ENCODE measurements at places on chromosomes 7 and 10. TPM values are rescaled to one million over a fixed set of nuclear protein-coding genes. Genes with fewer than 3 reads are reported as not detected.

- no peaks in the 10 kb centered on the region for H3K36me3 ChIP-seq
- DNase-seq: no peak
- H3K4me3 ChIP-seq: no peak overlapping the region
- no peak overlapping the region for H3K27ac ChIP-seq
- peaks cover 4% of the 10 kb centered on the region for H3K4me1 ChIP-seq
Measured at GRCh38 chr7:95427914-95428516, 6.8 kb downstream of the PON2 start.

- DNase-seq: no peak
- H3K27ac ChIP-seq: no peak overlapping the region
- peaks cover 4% of the 10 kb centered on the region for H3K27me3 ChIP-seq
- no peak overlapping the region for H3K4me3 ChIP-seq
- H3K36me3 ChIP-seq: no peaks in the 10 kb centered on the region
Measured at GRCh38 chr7:103856929-103857328, 132.5 kb downstream of the RELN start.

GRCh38 chr7:12865593-12865992 is 178.2 kb downstream of the ARL4A start:
- no peak overlapping the region for H3K4me3 ChIP-seq
- DNase-seq: no peak
- H3K36me3 ChIP-seq: no peaks in the 10 kb centered on the region
- no peaks in the 10 kb centered on the region for H3K27me3 ChIP-seq

Gene TMEM225B
- total RNA-seq: 3.1 TPM

GRCh38 chr10:32241946-32242345 is 105.0 kb downstream of the EPC1 start:
- H3K27ac ChIP-seq: no peak overlapping the region
- H3K27me3 ChIP-seq: no peaks in the 10 kb centered on the region
- H3K4me3 ChIP-seq: no peak overlapping the region
- DNase-seq: no peak

Gene NRCAM
- total RNA-seq: 0.15 TPM

DNA sequence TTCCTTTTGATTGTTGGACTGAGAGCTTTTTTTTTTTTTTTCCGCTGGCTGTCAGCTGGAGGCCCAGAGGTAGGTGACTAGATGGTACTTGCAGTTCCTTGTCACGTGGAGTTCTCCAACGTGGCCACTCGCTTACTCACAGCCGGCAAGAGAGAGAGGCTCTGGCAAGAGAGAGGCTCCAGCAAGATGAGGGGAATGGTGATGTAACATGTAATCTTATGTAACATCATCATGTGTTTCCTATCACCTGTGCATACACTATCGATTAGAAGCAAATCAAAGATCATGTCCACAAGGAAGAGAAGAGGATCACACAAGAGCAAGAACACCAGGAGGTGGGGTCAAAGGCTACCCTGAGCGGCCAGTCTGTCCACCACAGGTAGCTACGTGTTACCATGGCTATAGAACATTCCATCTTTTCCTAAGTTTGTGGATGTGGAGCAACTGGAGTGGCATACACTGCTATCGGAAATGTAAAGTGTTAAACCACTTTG is 4.0 kb upstream of the BORCS7 start:
- H3K4me3 ChIP-seq: no peak overlapping the region
- DNase-seq: no peak
- H3K27ac ChIP-seq: no peak overlapping the region
- peaks cover 4% of the 10 kb centered on the region for H3K4me1 ChIP-seq
- H3K36me3 ChIP-seq: no peaks in the 10 kb centered on the region
- H3K27me3 ChIP-seq: no peaks in the 10 kb centered on the region
